Activated CD4-positive, alpha-beta T cell treated with anti-CD3 and anti-CD28 coated beads, Interleukin-2, amount 10 ng/mL, durations not matched to agents 24 days and 14 days (primary cell): ENCODE measurements at places on chromosomes 2 and 18.

DNA sequence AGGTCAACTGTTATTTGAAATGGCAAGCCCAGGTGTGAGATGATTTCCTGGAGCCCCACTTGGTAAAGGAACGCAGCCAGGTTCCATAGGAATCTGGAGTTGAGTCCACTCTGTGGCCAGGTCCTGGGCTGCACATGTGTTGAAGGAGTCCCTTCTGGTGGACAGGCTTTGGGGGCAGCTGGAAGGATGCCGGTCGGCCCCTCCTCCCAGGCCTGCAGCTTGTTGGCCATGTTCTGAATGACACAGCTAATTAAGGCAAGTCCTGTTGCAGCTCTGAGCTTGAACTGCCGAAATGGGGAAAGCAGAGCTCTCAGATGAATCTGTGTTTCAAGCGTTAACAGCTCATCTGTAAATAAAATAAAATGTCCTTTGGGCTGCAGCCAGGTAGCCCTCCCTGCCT lies 23.8 kb downstream of the EN1 start:
- no peak for DNase-seq

- peak; percentile 87 for DNase-seq
Measured at GRCh38 chr2:203705178-203705577, 1.3 kb upstream of the CD28 start.

DNA sequence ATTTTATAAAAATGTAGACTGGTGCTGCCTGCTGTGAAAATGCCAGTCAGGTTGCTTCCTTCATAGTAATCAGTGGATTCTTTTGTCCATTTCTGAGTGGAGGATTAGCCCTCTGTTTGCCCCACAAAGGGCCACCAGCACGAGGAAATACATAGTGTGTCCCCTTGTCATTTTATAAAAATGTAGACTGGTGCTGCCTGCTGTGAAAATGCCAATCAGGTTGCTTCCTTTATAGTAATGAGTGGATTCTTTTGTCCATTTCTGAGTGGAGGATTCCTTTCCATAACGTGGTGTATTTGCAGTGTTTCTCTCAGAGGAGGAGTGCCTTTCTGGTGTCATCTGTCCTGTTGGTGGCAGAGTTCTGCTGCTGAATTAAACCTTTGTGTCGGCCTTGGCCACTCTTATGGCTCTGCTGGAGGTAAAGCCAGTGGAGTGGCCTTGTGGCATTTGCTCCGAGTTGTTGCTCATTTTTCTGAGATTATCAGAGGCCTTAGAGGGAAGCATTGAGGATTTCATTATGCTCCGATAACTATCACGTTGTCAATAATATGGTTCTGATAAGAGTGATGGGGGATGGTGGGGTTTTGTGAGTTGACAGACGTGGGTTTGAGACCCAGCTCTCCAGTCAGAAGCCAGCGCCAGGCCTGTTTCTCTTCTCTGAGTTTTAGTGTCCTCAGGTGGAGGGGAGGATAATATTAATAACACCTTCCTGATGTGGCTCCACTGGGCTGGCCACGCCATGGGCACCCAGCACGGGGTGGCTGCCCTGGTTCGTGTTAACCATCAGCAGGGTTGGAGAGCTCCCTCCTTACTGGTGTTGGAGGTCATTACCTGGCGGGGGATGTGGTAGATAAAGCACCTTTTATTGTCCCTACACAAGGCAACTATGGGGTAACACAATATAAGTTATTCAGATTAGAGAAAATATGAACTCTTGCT lies 96.6 kb downstream of the NEDD4L start:
- no peak for DNase-seq

DNA sequence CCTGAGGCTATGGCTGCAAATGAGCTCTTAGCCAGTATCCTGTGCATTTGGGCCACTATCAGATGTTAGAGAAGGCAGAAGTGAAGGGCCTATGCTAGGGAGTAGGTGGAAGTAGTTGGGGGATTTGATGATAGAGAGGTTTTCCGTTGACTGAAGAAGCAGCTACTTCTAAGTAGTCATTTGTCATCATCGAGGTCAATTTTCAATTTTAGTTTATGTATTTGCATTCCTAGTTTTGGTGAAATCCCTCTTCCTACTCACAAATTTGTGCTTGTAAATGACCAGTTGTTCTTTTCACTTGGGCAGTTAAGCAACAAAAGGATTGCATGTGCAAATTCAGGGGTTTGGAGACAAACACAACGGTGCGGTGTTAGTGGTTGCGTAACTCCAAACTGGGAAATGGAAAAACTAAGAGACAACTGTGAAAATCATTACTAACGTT lies 48.5 kb upstream of the PELI1 start:
- DNase-seq: no peak

GRCh38 chr2:168708080-168708479 lies 94.4 kb upstream of the NOSTRIN start:
- DNase-seq: no peak

GRCh38 chr18:42310956-42311355 lies 355.9 kb downstream of the PIK3C3 start:
- no peak for DNase-seq

GRCh38 chr2:101133492-101134100 lies 17.6 kb downstream of the TBC1D8 start:
- DNase-seq: no peak

- DNase-seq: no peak
Measured at GRCh38 chr2:144546933-144547332, 27.0 kb upstream of the ZEB2 start.

GRCh38 chr2:154368153-154368552 lies 330.3 kb upstream of the KCNJ3 start:
- no peak for DNase-seq

DNA sequence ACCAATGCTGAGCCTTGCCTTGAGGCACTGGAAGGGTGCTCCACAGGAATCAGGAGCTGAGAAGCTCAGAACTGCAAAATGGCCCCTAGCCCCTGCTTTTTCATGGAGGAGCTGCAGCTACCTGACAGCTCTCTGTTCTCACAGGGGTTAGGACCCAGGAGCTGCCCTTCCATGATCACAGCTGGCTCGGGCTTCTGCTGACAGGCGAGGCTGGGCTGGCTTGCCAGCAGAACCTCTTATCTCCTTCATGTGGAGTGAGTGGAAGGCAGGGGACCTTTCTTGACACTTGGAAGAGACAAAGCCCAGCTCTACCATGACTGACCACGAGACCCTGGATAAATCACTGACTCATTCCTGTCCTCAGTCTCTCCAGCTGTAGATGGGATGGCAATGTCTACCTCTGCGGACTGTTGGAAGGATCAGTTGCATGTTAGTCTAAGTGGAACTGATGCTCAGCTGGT lies 113.4 kb downstream of the CAPN13 start:
- DNase-seq: no peak

GRCh38 chr2:133667085-133667484 lies 98.8 kb upstream of the NCKAP5 start:
- DNase-seq: no peak

DNA sequence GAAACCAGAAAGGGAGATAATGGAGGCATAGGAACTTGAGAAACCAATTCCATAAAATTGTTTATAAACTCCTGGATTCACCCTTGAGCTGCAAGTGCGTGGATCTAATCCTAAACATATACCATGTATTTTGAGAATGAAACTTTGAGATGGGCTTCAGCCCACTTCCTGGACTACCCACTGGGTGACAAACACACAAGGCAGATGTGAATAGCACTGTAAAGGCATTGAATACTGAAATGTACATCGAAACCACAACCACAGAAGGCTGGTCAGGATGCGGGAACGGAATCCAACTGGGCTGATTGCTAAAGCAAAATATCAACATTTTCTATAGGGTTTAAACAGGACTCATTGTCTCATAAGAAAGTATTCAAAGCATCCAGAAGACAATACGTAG lies 228.5 kb upstream of the ZEB2 start:
- no peak for DNase-seq

GRCh38 chr2:130762910-130763385 lies 7.6 kb downstream of the AMER3 start:
- no peak for DNase-seq

GRCh38 chr2:152646775-152647174 lies 70.5 kb downstream of the PRPF40A start:
- peak; percentile 47 for DNase-seq

DNA sequence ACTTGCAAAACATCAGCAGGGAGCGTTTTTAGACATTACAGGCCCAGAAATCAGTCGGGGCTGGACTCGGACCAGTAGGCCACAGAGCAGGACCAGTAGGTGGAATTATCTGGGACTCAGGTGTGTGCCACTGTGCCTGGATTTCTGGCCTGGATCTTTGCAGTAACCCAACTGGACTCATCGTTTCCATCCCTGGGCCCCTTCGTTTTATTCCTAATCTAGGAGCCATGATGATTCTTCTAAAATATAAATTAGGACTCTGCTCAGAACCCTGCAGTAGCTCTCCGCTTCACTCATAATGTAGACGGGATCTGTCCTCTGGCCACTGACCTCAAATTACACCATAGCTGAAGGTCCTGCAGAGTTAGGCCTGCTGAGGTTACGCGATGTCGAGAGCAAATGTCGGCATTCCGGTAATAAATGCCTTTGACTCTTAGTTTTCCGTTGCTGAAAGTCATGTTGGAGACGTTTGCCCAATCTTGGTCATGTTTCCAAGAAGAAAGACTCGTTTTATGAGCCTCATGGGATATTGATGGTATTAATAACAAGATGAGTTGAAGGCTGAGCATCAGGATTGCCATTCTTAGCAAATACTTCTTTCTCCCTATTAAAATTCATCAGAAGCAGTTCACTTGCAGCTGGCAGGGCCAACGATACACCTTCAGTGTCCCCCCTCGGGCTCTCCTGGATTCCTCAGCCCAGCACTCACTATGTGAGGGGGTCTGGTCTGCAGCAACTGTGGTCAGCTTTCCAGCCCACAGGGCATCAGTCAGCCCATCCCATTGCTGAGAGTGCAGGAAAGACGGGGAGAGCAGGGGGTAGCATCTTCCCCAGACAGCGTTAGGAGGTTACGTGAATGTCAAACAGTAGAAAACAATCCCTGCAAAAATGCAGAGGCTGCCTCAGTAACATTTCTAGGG lies 39.9 kb upstream of the KLF11 start:
- no peak for DNase-seq

GRCh38 chr2:219798430-219798829 lies 171.0 kb downstream of the SLC4A3 start:
- DNase-seq: no peak

- no peak for DNase-seq
Measured at GRCh38 chr2:26011990-26012856, 21.7 kb upstream of the RAB10 start.

DNA sequence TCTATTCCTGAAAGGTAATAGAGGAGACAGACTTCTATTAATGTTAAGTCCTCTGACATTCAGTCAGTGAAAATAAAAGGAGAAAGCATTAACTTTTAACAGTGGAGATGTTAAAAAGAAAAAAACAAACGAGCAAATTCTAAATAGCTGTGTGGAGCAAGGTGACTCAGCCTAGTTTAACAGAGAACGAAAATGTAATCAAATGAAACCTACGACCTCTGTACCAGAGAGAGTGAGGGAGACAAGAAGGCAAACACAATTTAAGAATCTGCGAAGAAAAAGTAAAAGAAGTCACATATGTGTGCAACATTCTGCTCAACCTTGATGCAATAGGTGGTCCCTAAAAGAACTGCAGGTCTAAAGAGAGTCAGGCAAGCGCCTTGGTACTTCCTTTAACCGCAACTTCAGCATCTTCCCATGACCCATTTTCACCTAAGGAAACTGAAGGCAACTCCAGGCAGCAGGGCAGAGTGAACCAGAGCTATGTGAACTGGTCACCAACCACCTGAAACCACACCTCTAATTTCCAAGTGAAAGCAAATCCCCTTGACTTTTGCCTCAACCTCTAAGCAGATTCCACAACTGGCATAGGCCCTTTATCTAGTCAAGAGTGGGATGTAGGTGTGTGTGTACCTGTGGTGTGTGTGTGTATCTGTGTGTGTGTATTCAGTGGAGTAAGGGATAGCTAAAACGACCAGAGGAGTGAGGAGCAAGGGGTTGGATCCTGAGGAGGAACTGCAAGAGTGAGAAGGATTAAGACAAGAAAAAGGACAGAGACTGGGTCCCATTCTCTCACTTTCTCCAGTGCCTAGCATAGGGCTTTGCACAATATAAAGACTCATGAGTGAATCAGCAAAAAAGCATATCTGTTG lies 43.0 kb downstream of the FIGN start:
- DNase-seq: no peak

DNA sequence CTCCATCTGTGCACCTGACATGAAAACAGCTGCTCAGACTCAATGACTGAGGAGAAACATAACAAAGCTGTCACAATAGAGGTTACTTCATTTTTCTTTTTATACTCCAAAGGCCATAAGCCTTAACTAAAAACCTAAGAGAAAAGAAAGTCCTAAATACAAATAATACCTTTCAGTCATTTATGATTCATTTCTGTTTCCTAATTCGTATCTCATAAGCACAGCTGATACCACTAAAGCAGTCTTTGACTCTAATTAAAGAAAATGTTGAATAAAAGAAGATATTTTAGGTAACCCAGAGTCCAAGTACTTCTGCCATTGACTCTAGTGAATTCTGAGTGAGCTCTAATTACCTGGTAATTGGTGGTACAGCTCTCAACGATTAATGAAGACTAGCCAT lies 20.6 kb downstream of the NEMP2 start:
- no peak for DNase-seq

- DNase-seq: peak; percentile 89
Measured at GRCh38 chr2:44981714-44982108, 27.5 kb downstream of the SIX2 start.

- DNase-seq: peak; percentile 75
Measured at GRCh38 chr18:1663879-1664705, 759.4 kb downstream of the ADCYAP1 start.

GRCh38 chr2:56741601-56742102 lies 557.9 kb downstream of the CCDC85A start:
- no peak for DNase-seq

DNA sequence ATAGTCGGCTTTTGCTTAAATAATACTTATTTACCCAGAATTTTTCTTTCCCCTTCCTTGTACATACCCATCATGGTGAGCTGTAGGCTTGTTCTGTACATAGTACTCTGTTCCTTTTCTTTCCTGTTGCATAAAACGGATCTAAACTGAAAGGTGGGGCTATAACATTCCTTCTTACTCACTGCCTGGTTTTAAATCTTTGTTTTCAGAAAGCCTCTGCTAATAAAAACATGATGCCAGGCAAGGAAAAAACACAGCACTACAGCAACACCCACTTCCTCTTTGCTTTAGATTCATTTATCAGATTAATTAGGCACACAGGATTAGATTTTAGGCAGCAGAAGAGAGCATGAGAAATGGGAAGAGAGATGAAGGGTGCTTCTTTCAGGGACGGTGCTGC lies 19.6 kb upstream of the STON1 start:
- DNase-seq: no peak

GRCh38 chr2:119431976-119432850 lies 559 bp downstream of the TMEM37 start:
- no peak for DNase-seq

- DNase-seq: no peak
Measured at GRCh38 chr18:63145851-63146555, 173.6 kb downstream of the BCL2 start.

- no peak for DNase-seq
Measured at GRCh38 chr2:239328351-239329191, 72.2 kb downstream of the HDAC4 start.

- DNase-seq: no peak
Measured at GRCh38 chr2:121061633-121062032, 223.4 kb downstream of the TFCP2L1 start.

- DNase-seq: no peak
Measured at GRCh38 chr2:127039387-127040031, 67.4 kb downstream of the BIN1 start.
